ENCODE measurements at places on chromosomes 2 and 18. TPM values are rescaled to one million over a fixed set of nuclear protein-coding genes. Genes with fewer than 3 reads are reported as not detected.

The CMPK2 gene
- 2.4 TPM for total RNA-seq

GRCh38 chr2:214902286-214902685, 92.8 kb upstream of the BARD1 start:
- no peaks in the 10 kb centered on the region for H3K27me3 ChIP-seq
- H3K27ac ChIP-seq, result no peak overlapping the region
- H3K36me3 ChIP-seq, result no peaks in the 10 kb centered on the region
- H3K4me1 ChIP-seq, result no peaks in the 10 kb centered on the region
- H3K4me3 ChIP-seq, result no peak overlapping the region

GRCh38 chr2:109102588-109103233, 26.3 kb upstream of the SH3RF3 start:
- peak; percentile 77 for DNase-seq
- H3K4me1 ChIP-seq, result peaks cover 23% of the 10 kb centered on the region
- no peak overlapping the region for H3K27ac ChIP-seq

DNA sequence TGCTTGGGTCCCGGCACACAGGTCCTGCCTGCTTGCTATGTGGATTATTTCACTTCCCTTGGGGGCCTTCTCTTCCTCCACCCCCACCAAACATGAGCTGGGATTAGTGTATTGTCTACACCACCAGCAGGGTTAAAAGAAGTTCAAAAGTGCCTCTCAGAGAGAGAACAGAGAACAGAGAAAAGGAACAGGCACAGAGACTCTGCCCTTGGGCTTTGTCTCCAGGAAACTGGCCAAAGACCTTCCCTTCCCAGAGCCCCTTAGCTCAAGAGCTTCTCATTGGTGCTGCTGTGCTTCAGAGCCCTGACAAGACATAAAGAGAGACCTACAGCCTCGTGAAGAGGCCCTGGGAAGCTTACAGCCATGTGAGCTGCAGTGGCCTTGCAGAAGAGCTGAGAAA, 7.1 kb upstream of the FIGLA start:
- no peak for DNase-seq
- H3K27me3 ChIP-seq, result peaks cover 20% of the 10 kb centered on the region
- no peak overlapping the region for H3K4me3 ChIP-seq
- H3K27ac ChIP-seq, result no peak overlapping the region
- H3K36me3 ChIP-seq, result no peaks in the 10 kb centered on the region

DNA sequence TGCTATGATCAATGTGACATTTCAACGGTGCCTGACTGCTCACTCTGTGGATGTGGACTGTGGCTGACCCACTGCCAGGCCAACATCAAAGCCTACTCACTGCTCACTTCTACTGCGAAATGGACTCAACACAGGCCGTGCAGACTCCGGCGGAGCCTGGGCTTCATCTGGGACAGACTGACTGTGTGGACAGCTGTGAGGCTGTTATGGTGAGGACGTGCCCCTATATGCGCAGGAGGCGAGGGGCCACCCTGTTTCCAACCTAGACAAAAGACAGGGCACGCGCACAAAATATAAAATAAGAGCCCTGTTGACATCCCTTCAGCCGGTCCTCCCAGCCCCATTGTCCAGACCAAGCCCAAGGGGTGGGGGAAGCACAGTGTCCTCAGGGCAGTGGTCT, 514.4 kb upstream of the RAB6C start:
- no peak overlapping the region for H3K4me3 ChIP-seq
- no peaks in the 10 kb centered on the region for H3K36me3 ChIP-seq
- H3K4me1 ChIP-seq, result no peaks in the 10 kb centered on the region
- DNase-seq, result no peak

Data from endodermal cell (in vitro differentiated cells).